ENCODE measurements at places on chromosomes 13 and 19. TPM values are rescaled to one million over a fixed set of nuclear protein-coding genes. Genes with fewer than 3 reads are reported as not detected.

DLEU7 gene
- not detected for total RNA-seq

GRCh38 chr13:86870444-86870843 is 800.7 kb upstream of the SLITRK5 start:
- no peak for DNase-seq

GRCh38 chr19:50639121-50640112 is at the start of gene SYT3:
Gene SYT3, minus strand, starts transcription at chr19:50639881. Its CDS starts 2,470 bp downstream, at chr19:50637411.
- DNase-seq = no peak

DNA sequence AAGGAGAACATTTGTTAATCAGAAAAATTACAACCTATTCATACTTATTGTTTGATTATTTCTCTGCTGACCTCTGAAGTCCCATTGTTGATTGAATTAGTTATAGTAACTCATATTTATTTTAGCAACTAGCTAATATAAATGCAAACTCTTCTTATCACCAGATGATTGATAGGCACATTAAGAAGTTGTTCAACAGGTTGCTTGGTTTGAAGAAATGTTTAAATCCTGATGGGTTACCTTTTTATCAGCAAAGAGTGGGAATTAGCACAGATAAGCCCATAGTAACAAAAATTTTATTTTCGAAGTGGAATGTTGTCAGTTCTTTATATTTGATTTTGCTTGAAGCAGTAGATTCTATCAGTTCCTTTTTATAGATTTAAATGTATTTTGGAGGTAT is 44.4 kb downstream of the KLF5 start:
- DNase-seq = no peak

- no peak for DNase-seq
Observed at GRCh38 chr19:14096272-14096992, 5.9 kb upstream of the SAMD1 start.

DNA sequence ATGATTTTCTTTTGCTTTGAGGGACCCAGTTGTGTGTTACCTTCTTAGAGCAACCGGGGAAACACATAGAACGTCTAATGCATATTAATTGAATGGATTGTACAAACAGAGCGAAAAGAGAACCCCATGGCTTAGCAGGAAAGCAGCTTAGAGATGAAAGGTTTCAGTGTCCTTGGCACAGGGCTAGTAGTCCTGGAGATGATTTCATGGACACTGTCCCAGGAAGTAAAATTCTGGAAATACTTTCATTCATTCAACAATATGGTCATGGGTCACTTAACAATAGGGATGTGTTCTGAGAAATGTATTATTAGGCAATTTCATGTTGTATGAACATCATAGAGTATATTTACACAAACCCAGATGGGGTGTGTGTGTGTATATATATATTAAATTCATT is 9.7 kb upstream of the FUT2 start:
- no peak for DNase-seq

DNA sequence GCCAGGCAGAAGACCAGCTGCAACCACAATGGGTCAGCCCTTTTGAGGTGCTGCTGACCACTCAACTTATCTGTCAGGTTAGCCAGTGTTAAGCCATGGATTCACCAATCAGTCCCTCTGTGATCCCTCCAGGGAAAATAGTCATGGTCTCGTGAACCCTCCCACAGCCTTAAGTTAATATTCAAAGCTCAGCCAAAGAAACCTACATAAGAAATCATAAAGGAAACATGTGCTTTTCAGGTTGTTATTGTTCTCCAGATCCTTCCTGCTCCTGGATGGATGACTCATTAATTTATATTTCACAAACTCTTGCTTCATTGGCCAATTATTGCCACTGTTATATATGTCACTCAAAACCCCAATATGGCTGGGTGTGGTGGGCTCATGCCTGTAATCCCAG is 161.9 kb downstream of the B3GLCT start:
- no peak for DNase-seq

DNA sequence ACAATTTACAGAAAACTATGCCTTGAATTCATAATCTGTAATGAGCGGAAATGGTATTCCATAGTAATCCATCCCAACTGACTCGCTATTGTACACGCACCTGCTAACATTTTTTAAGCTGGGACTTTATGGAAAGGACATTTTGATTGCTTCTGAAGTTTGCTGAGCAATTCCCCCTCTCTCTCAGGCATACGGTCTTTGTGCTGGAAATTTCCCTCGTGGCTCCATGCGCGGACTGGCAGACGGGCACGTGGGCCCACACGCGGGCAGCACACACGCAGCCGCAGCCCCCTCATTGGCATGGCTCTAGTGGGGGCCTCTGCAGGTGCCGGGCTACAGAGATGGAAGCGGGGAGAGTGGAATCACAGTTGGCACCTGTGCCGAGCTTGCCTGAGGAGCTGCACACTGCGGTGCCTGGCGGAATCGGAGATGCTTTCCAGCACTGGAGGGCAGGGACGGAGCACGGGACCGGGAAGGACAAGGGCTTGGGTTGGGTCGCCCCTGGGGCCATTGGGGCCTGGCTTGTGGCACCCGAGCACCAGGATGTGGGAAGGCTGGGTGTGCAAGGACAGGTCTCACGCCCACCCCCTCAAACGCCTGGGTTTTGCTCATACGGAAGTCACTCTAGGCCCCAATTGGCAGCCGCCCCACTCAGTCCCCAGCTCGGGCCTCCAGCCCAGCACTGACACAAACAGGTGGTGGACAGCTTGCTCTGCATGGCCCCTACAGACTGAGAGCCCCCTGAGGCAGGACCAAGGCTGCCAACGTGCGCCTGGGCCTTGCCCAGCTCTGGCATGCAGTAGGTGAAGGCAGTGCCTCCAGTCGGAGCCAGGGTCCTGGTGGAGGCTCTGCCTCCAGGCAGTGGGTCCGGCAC is 30.2 kb upstream of the CCNE1 start:
- no peak for DNase-seq

DNA sequence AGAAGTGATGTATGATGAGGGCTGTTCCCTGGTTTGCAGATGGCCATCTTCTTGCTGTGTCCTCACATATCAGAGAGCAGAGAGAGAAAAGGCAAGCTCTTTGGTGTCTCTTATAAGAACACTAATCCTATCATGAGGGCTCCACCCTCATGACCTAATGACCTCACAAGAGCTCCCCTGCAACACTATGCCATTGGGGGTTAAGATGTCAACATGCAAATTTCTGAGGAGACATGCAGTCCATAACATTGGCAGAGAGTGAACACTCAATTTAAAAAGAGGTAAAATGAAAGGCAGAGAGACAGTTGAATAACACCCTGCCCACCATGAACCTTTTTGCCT is 10.9 kb downstream of the FAM187B start:
- no peak for DNase-seq

GRCh38 chr13:27264648-27265047 is 6.0 kb upstream of the RASL11A start:
- DNase-seq = no peak

- peak; percentile 95 for DNase-seq
Observed at GRCh38 chr19:17107546-17108452, 32.2 kb downstream of the MYO9B start.

FFAR2 gene
- 0.29 TPM for total RNA-seq

ZIC5 gene
- not detected for total RNA-seq

DNA sequence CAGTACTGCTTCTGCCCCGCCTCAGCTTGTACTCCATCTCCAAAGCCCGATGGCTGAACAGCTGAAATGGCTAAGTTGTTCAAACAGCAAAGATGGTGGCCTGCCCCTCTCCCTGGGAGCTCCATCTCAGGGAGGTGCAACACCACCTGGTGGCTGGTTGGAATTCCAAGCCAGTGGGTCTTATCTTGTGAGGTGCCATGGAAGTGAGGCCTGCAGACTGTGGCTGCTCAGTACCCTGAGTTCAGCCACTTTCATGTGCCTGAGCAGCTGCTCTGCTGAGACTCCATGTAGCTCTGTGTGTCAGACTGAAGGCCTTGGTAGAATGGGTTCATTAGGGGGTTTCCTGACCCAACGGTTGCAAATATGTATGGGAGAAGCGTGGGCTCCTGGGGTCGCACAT is 67.3 kb upstream of the SPRY2 start:
- DNase-seq = no peak

PODNL1 gene
- total RNA-seq = 10.6 TPM

DNA sequence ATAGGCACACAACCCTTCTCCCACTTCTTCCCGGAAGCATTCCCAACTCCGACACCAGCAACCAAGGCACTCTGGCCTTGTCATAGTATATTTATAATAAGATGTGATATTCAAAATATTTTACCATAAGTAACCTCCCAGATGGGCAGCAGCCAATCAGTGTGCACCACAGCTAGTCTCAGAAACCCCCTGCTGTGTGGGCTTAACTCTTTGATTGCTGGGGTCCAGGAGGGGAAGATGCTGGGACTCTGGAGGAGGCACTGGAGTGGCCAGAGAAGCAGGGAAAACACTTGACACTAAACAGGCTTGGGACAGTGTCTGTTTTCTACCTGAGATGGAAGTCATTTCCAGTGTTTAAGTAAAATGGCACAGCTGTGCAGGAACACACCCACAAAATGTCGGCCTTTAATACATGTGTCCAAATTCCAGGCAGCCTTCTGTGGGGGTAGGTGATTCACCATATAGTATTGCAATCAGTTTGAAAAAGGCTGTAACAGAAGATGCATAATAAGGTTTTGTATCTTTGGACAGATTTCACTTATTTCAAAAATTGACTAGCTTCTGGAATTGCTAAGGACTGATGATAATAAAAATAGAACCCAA is 100.7 kb downstream of the MBNL2 start:
- DNase-seq = no peak

DNA sequence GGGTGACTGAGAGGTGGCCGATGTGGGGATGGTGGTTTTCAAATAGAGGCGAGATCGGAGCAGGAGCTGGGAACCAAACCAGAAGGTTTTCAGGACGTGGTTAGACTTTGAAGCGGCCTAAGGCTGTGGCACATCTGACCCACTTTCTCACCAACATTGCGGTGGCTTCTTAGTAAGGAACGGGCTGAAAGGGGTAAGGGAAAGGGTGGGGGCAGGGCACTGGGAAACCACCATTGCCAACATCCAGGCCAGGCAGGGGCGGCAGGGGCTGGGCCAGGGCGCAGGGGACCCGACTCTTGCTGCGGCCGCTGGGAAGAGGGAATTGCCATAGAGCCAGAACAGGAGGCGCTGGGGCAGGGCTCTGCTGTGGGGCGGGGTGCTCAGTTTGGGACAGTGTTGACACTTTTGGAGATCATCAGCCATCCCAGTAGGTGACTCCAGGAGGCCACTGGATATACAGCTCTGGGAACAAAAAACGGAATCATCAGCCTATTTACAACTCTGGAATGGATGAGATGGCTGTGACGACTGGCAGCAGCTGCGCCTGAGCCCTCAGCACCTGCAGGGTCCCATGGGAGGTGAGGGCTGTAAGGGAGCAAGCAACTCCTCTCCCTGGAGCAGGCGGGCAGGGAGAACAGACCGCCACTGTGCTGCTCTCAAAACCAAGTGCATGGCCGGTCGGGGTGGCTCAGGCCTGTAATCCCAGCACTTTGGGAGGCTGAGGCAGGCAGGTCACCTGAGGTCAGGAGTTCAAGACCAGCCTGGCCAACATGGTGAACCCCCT is 52.2 kb downstream of the IRS2 start:
- no peak for DNase-seq

DNA sequence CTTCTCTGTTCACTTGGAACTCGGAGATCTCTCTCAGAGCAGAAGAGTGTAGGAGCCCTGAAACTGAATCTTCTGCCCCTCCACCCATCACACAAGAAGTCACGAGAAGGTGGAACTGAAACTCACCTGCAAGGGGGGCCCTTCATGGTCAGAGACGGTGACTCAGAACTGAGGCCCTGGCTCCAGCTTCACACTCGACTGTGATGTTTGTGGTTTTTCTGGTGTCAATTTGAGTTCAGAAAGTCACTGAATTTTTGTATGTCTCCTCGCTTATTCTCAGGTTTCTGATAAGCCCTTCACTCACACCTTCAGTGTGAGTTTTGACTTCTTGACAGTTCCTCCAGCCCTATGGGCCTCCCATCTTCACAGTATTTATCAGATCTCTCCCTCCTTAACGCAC is 23.1 kb downstream of the SIGLEC5 start:
- peak; percentile 26 for DNase-seq

ZNF486 gene
- total RNA-seq = 4.2 TPM

DNA sequence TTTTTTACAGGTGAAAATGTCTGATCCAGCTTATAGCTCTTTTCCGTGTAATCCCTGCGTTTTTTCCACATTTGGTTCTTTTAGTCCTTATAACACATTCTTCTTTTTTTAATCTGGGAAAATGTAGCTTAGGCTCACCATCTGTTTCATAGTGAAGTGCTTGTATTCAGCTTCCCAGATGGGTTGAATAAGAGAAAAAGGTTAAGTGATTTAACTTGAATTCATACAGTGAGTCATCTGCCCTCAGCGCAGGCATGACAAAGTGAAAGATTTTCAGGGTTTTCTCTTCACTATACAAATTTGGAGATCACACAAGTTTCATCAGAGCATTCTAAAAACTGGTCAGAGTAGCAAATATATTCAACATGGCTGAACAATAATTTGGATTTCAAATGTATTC is 224.8 kb downstream of the SPRY2 start:
- no peak for DNase-seq

DNA sequence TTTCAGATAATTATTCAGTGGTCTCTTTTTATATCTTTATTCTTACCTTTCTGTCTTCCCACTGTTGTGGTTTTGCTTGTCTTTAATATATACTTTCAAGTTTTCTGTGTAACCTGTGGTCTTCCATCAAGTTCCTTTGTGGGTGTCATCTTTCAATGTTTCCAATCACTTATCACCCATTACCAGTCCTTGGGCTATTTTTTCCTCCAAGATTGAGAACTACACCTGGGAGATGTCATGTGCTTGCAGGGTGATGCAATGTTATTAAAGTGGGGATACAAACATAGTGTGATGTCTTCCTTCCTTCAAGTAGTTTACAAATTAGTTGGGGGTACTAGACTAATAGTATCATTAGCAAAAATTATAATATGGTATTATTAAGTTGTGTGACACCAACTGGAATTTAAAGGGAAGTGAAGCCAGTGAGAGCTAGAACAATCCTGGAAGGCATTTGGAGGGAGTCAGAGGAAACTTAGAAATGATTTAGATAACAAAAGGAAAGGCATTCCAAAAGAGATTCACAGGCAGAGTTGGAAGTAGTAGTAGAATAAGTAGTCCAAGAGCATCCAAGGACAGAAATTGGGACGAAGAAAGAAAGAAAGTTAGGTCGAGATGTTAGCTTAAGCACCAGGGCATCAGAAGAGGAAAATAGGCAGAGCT is 3.4 kb downstream of the FNDC3A start:
- no peak for DNase-seq

- no peak for DNase-seq
Observed at GRCh38 chr13:30042891-30043630, 192.6 kb upstream of the UBL3 start.

- DNase-seq = no peak
Observed at GRCh38 chr19:4584670-4585460, 25.4 kb upstream of the SEMA6B start.

ALOX5AP gene
- 5.1 TPM for total RNA-seq

- DNase-seq = no peak
Observed at GRCh38 chr13:98598043-98598442, 21.1 kb upstream of the STK24 start.

SRRM5 gene
- 1.4 TPM for total RNA-seq

GRCh38 chr13:53073711-53074110 is 45.1 kb downstream of the OLFM4 start:
- no peak for DNase-seq

DNA sequence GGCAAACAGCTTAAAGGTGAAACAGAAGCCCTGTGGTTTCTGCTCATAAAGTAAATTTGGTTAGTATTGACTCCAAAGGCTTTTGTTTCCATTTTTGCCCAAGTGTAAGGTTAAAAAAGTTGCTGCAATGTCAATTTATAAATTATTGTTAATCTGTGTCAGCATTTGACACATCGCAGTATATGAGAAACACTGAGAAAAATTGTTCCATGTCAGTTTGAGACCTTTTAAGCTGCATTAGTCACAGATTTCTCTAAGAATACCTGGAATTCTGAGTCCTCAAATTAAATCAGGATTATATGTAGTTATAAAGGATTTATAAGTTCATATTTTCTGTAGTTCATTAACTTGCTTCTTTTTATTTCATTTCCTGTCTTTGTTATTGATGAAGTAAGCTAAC is 78.8 kb downstream of the FGF14 start:
- DNase-seq = no peak

Measured in suprapubic skin (tissue), 4 donors.